RCC 7860 (cell line): ENCODE measurements at places on chromosomes 2 and 18.

GRCh38 chr2:135179689-135180088 is 127.6 kb downstream of the RAB3GAP1 start:
- no peak for DNase-seq

DNA sequence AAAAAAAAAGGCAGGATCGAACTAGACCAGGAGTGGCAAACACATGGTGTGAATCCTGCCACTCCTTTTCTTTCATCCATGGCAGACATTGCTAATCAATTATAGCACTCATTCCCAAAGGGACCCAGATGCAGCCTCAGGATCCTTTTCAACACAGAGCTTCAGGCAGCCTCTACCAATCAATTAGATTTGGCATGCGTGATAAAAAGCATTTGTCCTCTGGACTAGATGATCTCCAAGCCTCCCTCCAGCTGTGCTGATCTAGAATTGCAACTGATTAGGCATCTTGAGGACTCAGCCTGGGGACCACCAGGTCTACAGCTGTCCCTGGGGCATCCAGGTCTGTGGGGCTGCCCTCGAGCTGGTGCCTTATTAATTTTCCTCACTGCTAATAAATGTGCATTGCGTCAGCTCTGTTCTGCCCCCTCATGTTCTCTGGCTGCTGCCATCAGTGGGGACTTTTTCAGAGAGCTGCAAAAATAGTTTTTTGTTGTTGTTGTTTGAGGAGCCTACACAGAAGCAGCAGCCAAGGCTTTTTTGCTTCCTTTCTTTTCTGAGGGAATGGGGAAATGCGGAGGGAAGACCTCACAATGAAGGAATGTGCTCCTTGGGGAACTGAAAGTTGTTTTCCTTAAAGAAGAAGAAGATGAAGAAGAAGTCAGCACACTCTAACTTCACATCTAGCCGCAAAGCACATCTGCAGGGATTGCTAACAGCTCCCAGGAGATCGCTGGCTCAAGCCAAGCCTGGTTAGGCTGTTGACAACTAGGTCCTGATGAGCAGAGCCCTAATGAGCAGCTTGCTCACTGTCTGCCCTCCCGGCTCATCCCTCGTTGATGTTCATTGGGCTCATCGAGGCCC is 8.8 kb upstream of the ATOH8 start:
- DNase-seq = peak; percentile 40

GRCh38 chr2:112688086-112688880 is 32.5 kb upstream of the NT5DC4 start:
- DNase-seq = no peak

DNA sequence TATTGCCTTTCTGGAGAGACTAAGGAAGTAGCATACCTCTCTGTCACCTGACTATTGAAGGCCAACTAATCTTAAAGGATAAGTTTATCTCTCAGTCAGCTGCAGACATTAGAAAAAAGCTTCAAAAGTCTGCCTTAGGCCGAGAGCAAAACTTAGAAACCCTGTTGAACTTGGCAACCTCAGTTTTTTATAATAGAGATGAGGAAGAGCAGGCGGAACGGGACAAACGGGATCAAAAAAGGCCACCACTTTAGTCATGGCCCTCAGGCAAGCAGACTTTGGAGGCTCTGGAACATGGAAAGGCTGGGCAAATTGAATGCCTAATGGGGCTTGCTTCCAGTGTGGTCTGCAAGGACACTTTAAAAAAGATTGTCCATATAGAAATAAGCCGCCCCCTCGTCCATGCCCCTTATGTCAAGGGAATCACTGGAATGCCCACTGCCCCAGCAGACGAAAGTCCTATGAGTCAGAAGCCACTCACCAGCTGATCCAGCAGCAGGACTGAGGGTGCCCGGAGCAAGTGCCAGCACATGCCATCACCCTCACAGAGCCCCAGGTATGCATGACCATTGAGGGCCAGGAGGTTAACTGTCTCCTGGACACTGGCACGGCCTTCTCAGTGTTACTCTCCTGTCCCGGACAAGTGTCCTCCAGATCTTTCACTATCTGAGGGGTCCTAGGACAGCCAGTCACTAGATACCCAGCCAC is 61.5 kb upstream of the FAM98A start:
- peak; percentile 22 for DNase-seq

- DNase-seq = no peak
Measured at GRCh38 chr2:61811821-61812220, 42.0 kb downstream of the FAM161A start.

GRCh38 chr18:78073275-78073674 is 823.6 kb downstream of the GALR1 start:
- no peak for DNase-seq

GRCh38 chr2:63840081-63840784 is 1.5 kb upstream of the UGP2 start:
- DNase-seq = no peak

- no peak for DNase-seq
Measured at GRCh38 chr18:54984908-54985307, 25.6 kb upstream of the CCDC68 start.

DNA sequence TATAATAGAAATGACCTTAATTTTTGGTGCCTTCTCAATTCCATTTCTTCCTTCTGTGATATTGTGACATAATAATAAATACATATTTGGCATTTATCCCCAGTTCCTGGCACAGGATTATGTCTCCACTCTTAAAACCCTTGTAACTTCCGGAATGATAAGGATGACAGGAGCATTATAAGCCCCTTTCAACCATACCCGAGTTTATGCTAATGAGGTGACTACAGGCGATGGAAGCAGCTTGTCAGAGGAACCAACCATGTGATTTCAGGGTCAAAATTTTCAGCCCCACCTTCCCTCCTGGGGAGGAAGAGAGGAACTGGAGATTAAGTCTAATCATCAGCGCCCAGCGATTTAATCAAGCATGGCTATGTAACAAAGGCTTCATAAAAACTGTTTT is 528.5 kb upstream of the CRIM1 start:
- DNase-seq = no peak

DNA sequence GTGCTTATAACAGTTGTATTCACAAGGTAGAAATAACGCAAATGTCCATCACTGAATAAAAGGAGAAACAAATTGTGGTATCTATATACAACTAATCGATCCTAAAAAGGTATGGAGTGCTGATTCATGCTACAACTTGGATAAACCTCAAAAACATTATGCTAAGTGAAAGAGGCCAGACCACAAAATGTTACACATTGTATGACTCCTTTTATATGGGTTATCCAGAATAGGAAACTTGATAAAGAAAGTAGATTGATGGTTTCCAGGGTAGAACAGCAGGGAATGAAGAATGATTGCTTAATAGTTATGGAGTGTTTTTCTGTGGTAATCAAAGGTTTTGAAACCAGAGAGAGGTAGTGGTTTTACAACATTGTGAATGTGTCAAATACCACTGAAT is 432.2 kb upstream of the TRIB2 start:
- DNase-seq = no peak

DNA sequence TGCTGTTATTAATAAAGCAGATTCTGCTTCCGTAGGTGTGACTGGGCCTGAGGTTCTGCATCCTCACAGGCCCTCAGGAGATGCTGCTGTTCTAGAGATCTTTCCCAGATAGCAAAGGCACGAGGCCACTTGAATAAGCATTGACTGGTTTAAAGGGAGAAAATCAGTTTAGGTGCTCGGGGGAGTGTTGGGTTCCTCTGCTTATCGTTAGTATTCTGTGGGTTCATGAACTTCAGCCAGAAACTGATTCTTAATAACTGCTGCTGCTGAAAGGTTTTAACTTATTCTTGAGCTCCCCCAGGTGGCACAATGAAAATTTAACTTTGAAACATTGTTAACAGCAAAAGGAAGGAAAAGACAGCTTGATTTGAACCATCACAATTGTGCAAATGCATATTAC is 56.9 kb downstream of the ITGA6 start:
- DNase-seq = no peak

GRCh38 chr18:34031810-34032209 is 192.9 kb downstream of the NOL4 start:
- no peak for DNase-seq

- no peak for DNase-seq
Measured at GRCh38 chr2:70664525-70664924, 103.5 kb downstream of the ADD2 start.

DNA sequence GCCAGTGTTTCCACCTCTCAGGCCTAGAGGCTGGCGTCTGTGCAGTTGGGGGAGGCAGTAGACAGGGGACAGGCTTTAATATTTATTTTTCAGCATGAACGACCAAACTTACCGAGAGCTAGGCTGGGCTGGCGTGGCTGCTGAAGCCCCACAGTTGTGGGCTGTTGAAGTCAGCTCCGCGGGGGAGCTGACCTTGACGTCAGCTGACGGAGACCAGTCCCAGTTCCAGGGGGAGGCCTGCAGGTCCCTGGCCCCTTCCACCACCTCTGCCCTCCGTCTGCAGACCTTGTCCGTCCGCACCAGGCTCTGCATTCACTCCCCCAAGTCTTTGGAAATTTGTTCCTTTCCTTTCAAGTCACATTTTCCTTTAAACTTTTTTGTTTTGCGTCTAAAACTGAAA is 33.4 kb upstream of the TUBA3E start:
- no peak for DNase-seq

DNA sequence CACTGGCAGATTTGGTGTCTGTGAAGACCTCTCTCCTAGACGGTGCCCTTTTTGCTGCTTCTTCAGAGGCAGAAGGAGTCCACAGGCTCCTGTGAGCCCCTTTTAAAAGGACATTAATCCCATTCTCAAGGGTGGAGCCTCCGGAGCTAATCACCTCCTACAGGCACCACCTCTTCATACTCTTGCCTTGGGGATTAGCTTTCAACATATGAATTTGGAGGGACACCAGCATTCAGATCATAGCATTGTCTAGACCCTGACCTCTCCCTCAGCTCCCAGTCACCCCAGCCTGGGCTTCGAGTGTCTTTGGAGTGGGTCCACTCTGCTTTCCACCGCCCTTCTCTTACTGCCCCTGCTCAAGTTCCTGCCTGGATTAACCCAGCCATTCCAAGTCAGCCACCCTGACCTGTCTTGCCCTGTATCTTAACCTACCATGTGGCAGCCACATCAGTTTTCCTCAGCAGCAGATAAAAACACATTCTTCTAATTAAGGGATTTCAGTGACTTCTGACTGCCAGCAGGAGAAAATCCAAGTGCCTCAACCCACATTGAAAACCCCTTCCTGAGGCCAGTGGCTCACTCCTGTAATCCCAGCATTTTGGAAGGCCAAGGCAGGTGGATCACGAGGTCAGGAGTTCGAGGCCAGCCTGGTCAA is 6.1 kb upstream of the NCL start:
- DNase-seq = no peak

- no peak for DNase-seq
Measured at GRCh38 chr2:60826111-60826510, 55.3 kb upstream of the REL start.

GRCh38 chr2:181123798-181124231 is 143.4 kb downstream of the UBE2E3 start:
- no peak for DNase-seq

DNA sequence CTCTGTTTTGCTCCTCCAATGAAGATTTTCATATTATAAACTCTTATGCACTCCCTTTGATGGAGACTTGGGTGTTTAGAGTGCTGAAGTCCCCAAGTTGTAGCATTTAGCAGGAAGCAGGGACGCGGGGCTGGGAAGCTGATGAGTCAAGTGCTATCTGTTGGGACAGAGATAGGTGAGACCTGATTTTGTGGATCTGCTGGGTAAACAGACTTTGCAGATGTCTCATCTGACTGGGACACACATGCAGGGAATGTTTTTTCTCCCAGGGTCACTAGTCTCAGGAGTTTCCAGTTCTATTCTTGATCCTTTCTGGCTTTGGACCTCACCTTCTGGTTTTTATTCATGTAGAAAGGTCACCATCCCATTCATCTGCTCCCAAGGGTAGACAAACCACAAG is 79.7 kb upstream of the ACAA2 start:
- no peak for DNase-seq

DNA sequence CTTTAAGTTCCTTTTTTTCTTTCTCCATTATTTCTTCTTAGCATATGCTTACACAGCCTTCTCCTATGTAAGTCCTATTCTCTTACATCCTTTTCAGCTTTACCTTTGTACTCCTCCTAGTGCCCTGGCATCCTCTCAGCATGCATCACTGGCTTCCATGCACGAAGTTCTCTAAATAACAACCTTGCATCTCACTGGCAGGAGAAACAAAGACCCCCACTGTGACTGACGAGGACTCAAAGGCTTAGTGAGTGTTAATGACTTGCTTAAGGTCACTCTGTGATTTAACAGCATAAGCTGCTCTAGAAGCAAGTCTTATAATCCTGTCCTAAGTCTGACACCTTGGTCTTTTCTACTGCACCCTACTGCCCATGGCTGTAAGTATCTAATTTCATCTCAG is 1236.0 kb upstream of the CELF4 start:
- no peak for DNase-seq

GRCh38 chr2:218255446-218255845 is 5.4 kb upstream of the GPBAR1 start:
- DNase-seq = peak; percentile 23

DNA sequence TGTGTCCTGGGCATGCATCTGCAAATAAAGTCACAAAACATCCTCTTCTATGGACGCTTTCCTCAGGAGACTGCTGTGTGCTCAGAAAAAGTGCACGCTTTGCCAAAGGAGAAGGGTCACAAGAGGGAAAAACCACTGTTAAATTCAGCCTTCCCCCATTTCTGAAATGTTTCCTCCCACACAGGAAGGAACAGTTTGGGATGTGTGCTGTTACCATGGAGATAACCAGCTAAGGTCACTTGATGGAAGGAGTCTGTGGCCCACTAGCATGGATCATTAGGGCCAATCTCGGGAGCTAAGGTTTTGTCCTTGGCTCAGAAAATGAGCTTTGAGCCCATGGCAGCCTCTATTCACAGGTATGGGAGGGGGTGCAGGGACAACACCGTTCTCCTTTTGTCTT is 5.6 kb downstream of the KCNE4 start:
- DNase-seq = no peak

GRCh38 chr18:32373995-32374394 is 96.7 kb downstream of the GAREM1 start:
- peak; percentile 7 for DNase-seq

GRCh38 chr2:211654211-211654780 is 884.3 kb downstream of the ERBB4 start:
- no peak for DNase-seq

DNA sequence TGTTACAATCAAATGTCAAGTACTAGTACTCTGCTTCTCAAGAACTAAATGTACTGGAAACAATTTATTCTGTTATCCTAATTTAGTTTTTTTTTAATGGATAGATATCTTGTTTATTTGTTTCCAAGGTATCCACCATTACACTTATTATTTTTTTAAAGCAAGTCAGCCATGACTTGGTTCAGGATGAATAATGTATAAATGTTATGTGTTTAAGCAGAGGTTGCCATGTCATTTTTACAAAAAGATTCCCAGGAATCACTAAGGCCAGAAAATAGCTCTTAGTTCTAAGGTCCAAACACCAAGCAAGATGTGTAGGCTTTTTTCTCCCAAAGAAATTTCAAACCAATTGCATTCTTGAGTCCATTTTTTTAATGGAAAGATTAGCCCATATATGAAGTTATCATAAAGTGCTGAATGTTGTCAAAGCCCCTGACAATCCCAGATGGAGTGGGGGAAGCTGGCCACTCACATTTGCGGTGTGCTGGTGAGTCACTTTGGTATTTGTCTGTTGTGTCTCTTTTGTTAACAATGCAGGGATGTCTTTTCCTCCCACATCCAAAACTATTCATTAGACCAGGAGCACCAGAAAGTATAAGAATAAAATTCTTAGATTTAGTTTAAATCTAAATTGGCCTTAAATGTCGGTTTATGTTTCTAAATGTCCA is 158.9 kb downstream of the COL6A3 start:
- peak; percentile 49 for DNase-seq
